ENCODE measurements at places on chromosomes 4 and X.

DNA sequence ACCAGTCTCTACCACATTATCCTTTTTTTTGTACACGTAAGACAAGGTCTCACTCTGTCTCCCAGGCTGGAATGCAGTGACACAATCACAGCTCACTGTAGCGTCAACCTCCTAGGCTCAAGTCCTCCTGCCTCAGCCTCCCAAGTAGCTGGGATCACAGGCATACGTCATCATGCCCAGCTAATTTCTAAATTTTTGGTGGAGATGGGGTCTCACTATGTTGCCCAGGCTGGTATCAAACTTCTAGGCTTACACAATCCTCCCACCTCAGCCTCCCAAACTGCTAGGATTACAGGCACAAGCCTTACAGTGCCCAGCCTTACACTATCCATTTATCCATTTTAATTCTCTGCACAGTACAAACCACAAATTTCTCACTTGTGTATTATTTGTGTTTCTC is 58.0 kb downstream of the CLOCK start:
- no peak for DNase-seq

GRCh38 chr4:40627540-40627939 is 2.1 kb downstream of the RBM47 start:
- no peak for DNase-seq

DNA sequence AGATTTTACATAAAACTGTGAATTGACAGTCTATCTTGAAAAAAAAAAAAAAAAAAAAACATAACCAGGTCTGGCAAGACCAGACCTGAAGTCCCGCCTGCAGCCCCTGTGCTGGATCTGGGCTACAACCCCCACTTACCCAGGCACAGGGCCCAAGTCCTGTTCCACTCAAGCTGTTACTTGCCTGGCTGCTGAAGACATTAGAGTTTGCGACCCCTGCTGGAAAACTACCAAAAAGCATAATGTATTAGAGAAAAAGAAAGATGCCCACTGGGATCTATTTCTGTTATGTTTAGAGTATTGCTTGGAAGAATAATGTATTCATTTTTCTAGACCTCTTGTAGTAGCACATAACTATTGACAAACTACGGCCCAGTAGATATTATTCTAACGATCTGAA is 4.7 kb downstream of the HS3ST1 start:
- DNase-seq: no peak

DNA sequence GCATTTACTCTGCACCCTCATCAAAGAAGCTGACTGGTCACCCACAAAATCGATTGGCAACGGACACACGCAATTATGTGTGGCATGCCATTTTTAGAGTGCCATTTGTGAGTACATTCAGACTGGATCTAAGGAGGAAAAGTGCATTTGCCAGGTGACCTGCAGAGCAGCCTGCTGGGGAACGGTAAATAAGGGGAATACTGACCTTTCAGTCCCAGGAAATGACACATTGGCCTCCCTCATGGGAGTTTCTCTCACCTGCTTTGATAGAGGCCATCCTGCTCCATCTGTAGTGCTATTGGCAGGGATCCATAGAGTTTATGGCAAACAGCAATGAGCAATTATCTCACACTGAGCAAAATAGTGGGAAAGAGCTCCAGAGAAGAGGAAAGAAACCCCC is 127.8 kb downstream of the DDX53 start:
- no peak for DNase-seq

GRCh38 chrX:10549280-10549679 is 71.1 kb downstream of the MID1 start:
- no peak for DNase-seq

GRCh38 chrX:103779141-103779789 is 2.6 kb downstream of the PLP1 start:
- no peak for DNase-seq
